H1 (cell line): ENCODE measurements at places on chromosomes 16 and 17. TPM values are rescaled to one million over a fixed set of nuclear protein-coding genes. Genes with fewer than 3 reads are reported as not detected.

DNA sequence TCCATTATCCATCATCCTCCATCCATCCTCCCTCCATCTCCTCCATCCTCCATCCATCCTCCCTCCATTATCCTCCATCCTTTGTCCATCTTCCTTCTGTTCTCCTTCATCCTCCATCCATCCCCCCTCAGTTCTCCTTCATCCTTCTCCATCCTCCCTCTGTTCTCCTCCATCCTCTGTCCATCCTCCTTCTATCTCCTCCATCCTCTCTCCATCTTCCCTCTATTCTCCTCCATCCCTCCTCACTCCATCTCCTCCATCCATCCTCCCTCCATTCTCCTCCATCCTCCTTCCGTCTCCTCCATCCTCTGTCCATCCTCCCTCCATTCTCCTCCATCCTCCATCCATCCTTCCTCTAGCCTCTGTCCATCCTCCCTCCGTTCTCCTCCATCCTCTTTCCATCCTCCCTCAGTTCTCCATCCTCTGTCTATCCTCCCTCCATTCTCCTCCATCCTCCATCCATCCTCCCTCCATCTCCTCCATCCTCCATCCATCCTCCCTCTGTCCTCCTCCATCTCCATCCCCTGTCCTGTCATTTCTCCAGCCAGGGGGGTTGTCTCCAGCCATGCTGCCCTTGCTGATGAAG lies 143.7 kb downstream of the SDK2 start:
- H3K27me3 ChIP-seq, result no peaks in the 10 kb centered on the region; the same call in 1 of the 2 replicates
- no peaks in the 10 kb centered on the region for H3K4me1 ChIP-seq
- no peaks in the 10 kb centered on the region for H3K36me3 ChIP-seq
- DNase-seq, result no peak

- no peaks in the 10 kb centered on the region for H3K36me3 ChIP-seq
- no peak for DNase-seq
- H3K27me3 ChIP-seq, result peaks cover 29% of the 10 kb centered on the region
Measured at GRCh38 chr17:49132317-49132698, 261 bp upstream of the B4GALNT2 start.

GRCh38 chr16:78469787-78470186 lies 370.3 kb downstream of the WWOX start:
- H3K4me1 ChIP-seq, result no peaks in the 10 kb centered on the region
- no peaks in the 10 kb centered on the region; the same call in 1 of the 2 replicates for H3K36me3 ChIP-seq
- DNase-seq, result no peak
- H3K27ac ChIP-seq, result no peak overlapping the region

GRCh38 chr17:51224402-51225262 lies 35.2 kb downstream of the MBTD1 start:
- DNase-seq, result no peak
- H3K4me1 ChIP-seq, result no peaks in the 10 kb centered on the region
- H3K4me3 ChIP-seq, result no peak overlapping the region
- H3K27me3 ChIP-seq, result no peaks in the 10 kb centered on the region
- H3K36me3 ChIP-seq, result peaks cover 38% of the 10 kb centered on the region
- no peak overlapping the region for H3K27ac ChIP-seq

GRCh38 chr17:19410091-19410490 lies 941 bp upstream of the RNF112 start:
- H3K36me3 ChIP-seq, result no peaks in the 10 kb centered on the region
- no peak for DNase-seq
- H3K27me3 ChIP-seq, result peaks cover 4% of the 10 kb centered on the region; the same call in 1 of the 2 replicates
- H3K4me1 ChIP-seq, result peaks cover 5% of the 10 kb centered on the region; the same call in 1 of the 2 replicates
- H3K27ac ChIP-seq, result no peak overlapping the region
- no peak overlapping the region for H3K4me3 ChIP-seq

DNA sequence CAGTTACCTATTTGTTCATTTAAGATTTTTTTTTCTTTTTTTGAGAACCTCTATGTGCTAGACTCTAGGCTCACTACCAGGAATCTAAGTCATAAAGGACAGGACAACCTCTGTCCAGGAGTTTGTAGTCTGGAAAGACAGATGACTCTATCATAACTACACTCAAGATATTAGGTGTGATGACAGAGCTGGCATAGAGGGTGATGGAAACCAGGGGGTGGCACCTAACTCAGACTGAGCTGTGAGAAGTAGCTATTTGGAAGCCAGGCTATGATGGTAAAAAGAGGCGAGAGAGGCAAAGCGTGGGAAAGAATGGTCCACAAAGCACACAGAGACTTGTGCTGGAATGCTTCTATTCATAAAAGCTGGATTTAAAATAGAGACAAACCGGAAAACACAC lies 372.3 kb downstream of the SEC14L1 start:
- DNase-seq, result no peak
- no peak overlapping the region for H3K27ac ChIP-seq
- H3K4me1 ChIP-seq, result peaks cover 4% of the 10 kb centered on the region
- no peak overlapping the region for H3K4me3 ChIP-seq
- H3K36me3 ChIP-seq, result no peaks in the 10 kb centered on the region

Gene MRPL12
- total RNA-seq, result 120 and 131 TPM in 2 replicates

- no peaks in the 10 kb centered on the region for H3K27me3 ChIP-seq
- H3K4me1 ChIP-seq, result no peaks in the 10 kb centered on the region
- DNase-seq, result no peak
- peaks cover 28% of the 10 kb centered on the region for H3K36me3 ChIP-seq
- no peak overlapping the region for H3K27ac ChIP-seq
Measured at GRCh38 chr16:89899879-89900481, 18.7 kb upstream of the MC1R start.

Gene KRTAP9-9
- total RNA-seq, result not detected in 2 replicates

- H3K27ac ChIP-seq, result no peak overlapping the region
- no peak for DNase-seq
Measured at GRCh38 chr17:55580596-55581133, 69.4 kb upstream of the SMIM36 start.

DNA sequence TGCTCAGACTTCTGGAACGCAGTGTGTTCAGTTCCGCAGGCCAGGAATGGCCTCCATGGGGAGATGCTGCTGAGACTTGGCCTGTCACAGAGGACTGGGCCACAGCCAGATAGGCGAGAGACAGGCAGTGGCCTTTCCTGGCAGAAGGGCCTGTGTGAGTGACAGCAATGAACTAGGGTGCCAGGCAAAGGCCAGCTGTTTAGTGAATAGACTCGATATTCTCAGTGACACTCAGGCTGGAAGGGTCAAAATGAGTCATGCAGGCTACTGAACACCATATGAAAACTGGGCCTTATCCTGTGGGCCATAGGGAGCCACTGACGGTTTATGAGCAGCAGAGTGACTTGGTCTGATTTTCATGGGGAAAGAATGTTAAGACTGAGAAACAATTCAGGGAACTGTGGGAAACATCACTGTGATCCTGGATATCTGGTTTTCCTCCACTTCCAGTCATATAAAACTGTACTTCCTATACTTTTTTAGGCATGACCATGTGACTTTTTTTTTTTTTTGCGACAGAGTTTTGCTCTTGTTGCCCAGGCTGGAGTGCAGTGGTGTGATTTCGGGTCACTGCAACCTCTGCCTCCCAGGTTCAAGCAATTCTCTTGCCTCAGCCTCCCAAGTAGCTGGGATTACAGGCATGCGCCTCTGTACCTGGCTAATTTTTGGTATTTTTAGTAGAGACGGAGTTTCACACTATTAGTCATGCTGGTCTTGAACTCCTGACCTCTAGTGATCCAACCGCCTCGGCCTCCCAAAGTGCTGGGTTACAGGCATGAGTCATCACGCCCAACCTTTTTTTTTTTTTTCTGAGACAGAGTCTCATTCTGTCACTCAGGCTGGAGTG lies 5.2 kb upstream of the NUBP1 start:
- no peaks in the 10 kb centered on the region for H3K36me3 ChIP-seq
- no peak overlapping the region for H3K4me3 ChIP-seq
- H3K4me1 ChIP-seq, result no peaks in the 10 kb centered on the region
- no peaks in the 10 kb centered on the region for H3K27me3 ChIP-seq
- DNase-seq, result no peak

DNA sequence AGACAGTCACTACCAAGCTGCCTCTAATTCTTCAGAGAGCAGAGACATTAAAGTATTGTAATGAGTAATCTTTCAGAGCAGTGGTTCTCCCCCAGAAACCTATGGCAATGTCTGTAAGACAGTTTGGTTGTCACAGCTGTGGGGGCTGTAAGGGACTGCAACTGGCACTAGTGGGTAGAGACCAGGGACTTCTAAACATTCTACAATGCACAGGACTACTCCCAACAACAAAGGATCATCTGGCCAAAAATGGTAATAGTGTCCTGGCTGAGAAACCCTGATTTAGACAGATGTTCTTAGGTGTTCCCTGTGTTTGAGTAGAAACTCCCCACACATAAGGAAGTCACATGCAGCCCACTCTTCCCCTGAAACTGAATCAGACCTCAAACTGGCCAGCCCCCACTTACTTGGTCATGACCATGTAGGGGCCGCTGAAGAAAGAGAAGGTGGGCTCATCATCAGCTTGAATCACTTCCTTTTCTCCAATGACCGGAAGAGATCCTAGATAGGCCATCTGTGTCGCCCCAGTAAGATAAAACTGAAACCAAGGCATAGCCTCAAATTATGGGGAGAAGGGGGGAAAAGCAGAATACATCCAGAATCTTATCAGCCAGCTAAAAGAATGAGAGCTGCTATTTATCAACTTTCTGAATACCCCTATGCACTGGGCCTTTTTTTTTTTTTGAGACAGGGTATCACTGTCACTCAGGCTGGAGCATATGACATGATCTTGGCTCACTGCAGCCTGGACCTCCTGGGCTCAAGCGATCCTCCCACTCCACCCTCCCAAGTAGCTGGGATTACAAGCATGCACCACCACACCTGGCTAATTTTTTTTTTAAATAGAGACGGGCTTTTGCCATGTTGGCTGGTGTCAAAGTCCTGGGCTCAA lies 75.8 kb downstream of the TEX14 start:
- no peak for DNase-seq
- H3K27ac ChIP-seq, result no peak overlapping the region
- no peaks in the 10 kb centered on the region for H3K36me3 ChIP-seq
- H3K4me1 ChIP-seq, result no peaks in the 10 kb centered on the region
- no peaks in the 10 kb centered on the region for H3K27me3 ChIP-seq
- no peak overlapping the region for H3K4me3 ChIP-seq
